ENCODE measurements at places on chromosomes 7 and 10.

DNA sequence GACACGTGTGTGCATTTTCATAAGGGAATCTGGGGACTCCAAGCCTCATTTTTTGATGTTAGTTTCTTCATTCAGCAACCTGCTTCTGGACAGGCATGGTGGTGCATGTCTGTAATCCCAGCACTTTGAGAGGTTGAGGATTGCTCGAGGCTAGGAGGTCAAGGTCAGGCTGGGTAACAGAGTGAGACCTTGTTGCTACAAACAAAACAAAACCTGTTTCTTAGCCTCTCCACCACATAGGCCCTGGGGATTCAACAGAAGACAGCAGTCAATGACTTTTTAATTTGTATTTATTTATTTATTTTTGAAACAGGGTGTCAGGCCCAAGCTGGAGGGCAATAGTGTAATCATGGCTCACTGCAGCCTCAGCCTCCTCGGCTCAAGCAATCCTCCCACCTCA lies 6.9 kb upstream of the CYTH3 start:
- no peaks in the 10 kb centered on the region for H3K27me3 ChIP-seq
- peaks cover 4% of the 10 kb centered on the region for H3K4me1 ChIP-seq
- DNase-seq, result no peak
- no peak overlapping the region for H3K27ac ChIP-seq

- no peak overlapping the region for H3K27ac ChIP-seq
- H3K36me3 ChIP-seq, result no peaks in the 10 kb centered on the region
Observed at GRCh38 chr10:15440204-15440711, 69.2 kb upstream of the FAM171A1 start.

DNA sequence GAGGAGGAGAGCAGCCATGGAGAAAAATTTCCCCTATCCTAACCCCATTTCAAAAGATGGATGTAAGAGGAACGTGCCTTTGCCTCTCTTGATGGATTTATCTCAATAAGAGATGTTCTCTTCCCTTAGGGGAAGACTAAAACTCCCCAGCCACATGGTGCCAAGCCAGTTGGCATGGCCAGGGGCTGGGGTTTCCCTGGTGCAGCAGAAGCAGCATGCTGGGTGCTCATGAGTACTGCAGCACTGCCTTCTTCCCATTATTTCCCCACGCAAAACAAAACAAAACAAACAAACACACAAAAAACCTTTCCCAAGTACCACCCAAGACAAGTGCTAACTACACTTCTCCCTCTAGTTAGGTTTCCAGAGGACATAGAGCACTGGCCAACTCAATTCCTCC lies 97.2 kb downstream of the DOCK4 start:
- no peaks in the 10 kb centered on the region for H3K4me1 ChIP-seq
- no peak overlapping the region for H3K27ac ChIP-seq
- no peak overlapping the region for H3K4me3 ChIP-seq
- H3K36me3 ChIP-seq, result no peaks in the 10 kb centered on the region
- no peaks in the 10 kb centered on the region for H3K27me3 ChIP-seq

DNA sequence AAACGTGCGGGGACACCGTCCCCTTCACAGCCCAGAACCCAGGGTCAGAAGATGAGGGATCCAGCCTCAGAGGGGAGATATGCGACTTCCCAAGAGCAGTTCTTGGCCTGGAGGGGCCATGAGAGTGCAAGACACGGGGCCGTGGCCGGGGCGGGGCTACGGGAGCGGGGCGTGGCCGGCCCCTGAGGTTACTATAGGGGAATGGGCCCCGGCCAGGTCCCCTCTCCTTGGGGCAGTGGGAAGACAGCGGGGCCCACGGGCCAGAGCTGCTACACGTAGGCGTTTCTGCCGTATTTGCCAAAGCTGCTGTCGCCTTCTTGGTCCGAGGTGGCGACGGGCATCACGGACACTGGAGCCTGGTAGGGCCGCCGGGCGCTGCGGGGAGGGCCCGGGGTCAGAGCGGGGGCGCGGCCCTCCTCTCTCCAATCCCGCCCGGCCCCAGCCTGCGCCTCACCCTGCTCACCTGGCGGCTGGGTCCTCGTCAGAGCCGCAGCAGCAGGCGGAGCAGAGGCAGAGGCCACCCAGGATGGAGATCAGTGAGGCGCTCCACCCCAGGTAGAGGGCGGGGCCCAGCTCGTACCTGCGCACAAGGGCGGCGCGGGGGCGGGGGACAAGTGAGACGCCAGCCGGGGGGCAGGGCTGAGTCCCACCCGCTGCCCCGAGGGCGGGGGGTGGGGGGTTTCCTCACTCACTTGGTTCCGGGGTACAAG lies 5.3 kb downstream of the CLDN15 start:
- no peak overlapping the region for H3K4me3 ChIP-seq
- no peaks in the 10 kb centered on the region for H3K27me3 ChIP-seq
- no peaks in the 10 kb centered on the region for H3K4me1 ChIP-seq
- H3K36me3 ChIP-seq, result peaks cover 6% of the 10 kb centered on the region
- no peak overlapping the region for H3K27ac ChIP-seq

DNA sequence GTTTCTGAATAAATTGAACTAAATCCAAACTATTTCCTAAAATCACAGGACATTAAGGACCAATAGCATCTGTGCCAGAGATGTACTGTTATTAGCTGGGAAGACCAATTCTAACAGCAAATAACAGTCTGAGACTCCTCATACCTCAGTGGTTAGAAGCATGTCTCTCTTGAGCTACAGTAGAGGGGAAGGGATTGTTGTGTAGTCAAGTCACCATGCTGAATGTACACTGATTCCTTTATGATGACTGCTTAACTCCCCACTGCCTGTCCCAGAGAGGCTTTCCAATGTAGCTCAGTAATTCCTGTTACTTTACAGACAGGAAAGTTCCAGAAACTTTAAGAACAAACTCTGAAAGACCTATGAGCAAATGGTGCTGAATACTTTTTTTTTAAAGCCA lies 13.9 kb downstream of the MEST start:
- no peaks in the 10 kb centered on the region for H3K36me3 ChIP-seq
- H3K27me3 ChIP-seq, result no peaks in the 10 kb centered on the region
- no peak overlapping the region for H3K4me3 ChIP-seq
- H3K27ac ChIP-seq, result no peak overlapping the region

GRCh38 chr10:80964955-80965614 lies 427.4 kb downstream of the SH2D4B start:
- no peaks in the 10 kb centered on the region for H3K27me3 ChIP-seq
- no peak for DNase-seq
- no peaks in the 10 kb centered on the region for H3K4me1 ChIP-seq

GRCh38 chr10:73841526-73842285 lies 30.3 kb upstream of the NDST2 start:
- no peak for DNase-seq
- H3K36me3 ChIP-seq, result peaks cover 69% of the 10 kb centered on the region
- H3K4me3 ChIP-seq, result no peak overlapping the region
- H3K4me1 ChIP-seq, result no peaks in the 10 kb centered on the region
- H3K27ac ChIP-seq, result no peak overlapping the region

GRCh38 chr7:133367561-133367960 lies 114.7 kb downstream of the EXOC4 start:
- H3K27ac ChIP-seq, result no peak overlapping the region
- peaks cover 11% of the 10 kb centered on the region for H3K4me1 ChIP-seq
- no peak for DNase-seq
- no peaks in the 10 kb centered on the region for H3K36me3 ChIP-seq
- H3K27me3 ChIP-seq, result no peaks in the 10 kb centered on the region
- no peak overlapping the region for H3K4me3 ChIP-seq

- no peaks in the 10 kb centered on the region for H3K4me1 ChIP-seq
- no peaks in the 10 kb centered on the region for H3K36me3 ChIP-seq
- H3K27ac ChIP-seq, result no peak overlapping the region
- no peak overlapping the region for H3K4me3 ChIP-seq
- H3K27me3 ChIP-seq, result no peaks in the 10 kb centered on the region
Observed at GRCh38 chr7:151700586-151701165, 176.2 kb downstream of the PRKAG2 start.

DNA sequence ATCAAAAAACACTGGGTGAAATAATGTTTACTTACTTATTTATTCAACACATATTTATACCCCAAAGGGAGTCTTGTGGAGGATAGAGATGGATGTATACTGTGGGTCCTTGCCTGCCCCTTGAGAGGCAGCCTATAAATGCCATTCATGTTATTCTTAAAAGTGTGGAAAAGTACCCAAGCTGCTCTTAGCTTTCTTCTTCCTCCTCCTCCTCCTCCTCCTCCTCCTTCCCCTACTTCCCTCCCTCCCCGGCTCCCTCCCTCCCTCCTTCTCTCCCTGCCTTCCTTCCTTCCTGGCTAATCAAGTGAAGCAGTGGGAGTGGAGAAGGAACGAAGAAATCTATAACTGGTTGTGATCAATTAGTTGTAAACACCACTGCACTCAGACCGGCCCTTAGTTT lies 21.2 kb upstream of the IGF2BP3 start:
- H3K4me3 ChIP-seq, result no peak overlapping the region
- no peak for DNase-seq
- H3K4me1 ChIP-seq, result peaks cover 5% of the 10 kb centered on the region
- H3K27ac ChIP-seq, result no peak overlapping the region
- no peaks in the 10 kb centered on the region for H3K27me3 ChIP-seq

DNA sequence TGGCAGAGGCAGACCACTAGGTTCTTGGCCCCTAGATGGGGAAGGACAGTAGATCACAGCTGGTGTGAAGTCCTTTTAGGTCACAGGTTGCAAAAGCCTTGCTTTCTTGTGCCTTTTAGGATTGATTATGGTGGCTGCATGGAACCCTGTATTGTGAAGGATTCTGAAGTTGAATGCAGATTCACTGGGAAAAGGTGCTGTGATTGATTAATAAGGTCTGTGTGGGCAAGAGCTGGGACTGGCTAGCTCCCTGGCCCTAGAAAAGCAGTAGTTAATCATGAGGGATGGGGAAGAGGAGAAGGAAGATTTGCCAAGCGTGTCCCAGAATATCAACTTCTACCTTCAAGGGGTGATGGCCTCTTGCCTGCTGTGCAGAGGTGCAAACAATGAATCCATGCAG lies 105.5 kb downstream of the CDH23 start:
- no peak for DNase-seq
- no peaks in the 10 kb centered on the region for H3K36me3 ChIP-seq
- H3K27me3 ChIP-seq, result no peaks in the 10 kb centered on the region
- H3K4me3 ChIP-seq, result no peak overlapping the region
- no peaks in the 10 kb centered on the region for H3K4me1 ChIP-seq
- H3K27ac ChIP-seq, result no peak overlapping the region

- no peaks in the 10 kb centered on the region for H3K4me1 ChIP-seq
- no peak overlapping the region for H3K4me3 ChIP-seq
- no peaks in the 10 kb centered on the region for H3K27me3 ChIP-seq
Observed at GRCh38 chr10:43037942-43038782, 38.7 kb upstream of the RET start.

DNA sequence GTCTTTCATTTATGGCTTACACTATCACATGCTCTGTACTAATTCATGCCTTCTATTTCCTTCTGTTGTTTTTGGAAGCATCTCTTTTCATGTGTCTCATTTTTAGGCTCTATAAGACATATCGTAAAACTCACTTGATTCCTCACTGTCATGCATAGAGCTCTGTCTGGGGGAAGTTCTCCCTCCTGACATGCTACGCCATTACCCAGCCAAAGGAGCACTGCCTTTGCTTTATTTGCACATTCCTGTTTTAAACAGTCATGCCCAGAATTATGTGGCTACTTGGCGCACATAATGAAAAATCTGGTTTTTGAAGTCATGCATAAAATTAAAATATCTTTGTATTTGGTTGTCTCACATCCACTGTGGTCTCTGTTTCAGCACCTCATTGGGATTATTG lies 17.6 kb upstream of the AKR1C3 start:
- H3K36me3 ChIP-seq, result no peaks in the 10 kb centered on the region
- H3K4me1 ChIP-seq, result no peaks in the 10 kb centered on the region
- H3K27me3 ChIP-seq, result no peaks in the 10 kb centered on the region
- no peak overlapping the region for H3K4me3 ChIP-seq
- no peak for DNase-seq
- no peak overlapping the region for H3K27ac ChIP-seq

DNA sequence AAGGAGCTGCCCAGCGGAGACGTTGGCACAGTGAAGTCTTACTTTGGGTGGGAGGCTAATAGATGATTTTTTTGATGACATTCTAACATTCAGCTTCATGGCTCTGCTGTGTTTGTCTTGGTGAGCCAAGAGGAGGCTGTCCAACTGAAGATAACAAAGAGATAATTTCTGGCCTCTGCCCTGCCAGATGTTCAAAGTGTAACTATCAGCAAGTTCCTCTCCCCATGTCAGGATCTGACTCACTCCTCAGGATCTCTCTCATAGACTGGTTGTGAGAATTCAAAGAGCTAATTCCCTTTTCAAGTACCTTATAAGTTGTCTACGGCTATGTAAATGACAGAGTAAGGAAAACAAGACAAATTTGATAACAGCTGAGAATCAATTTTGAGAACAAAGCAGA lies 1340.9 kb downstream of the XPNPEP1 start:
- no peak for DNase-seq
- no peaks in the 10 kb centered on the region for H3K27me3 ChIP-seq
- H3K4me1 ChIP-seq, result no peaks in the 10 kb centered on the region
- no peak overlapping the region for H3K4me3 ChIP-seq
- no peaks in the 10 kb centered on the region for H3K36me3 ChIP-seq

- no peak for DNase-seq
- no peaks in the 10 kb centered on the region for H3K36me3 ChIP-seq
- no peaks in the 10 kb centered on the region for H3K27me3 ChIP-seq
- H3K4me3 ChIP-seq, result no peak overlapping the region
Observed at GRCh38 chr10:115979576-115979975, 293.4 kb downstream of the GFRA1 start.

GRCh38 chr7:32140210-32140939 lies 70.2 kb upstream of the PDE1C start:
- H3K4me3 ChIP-seq, result no peak overlapping the region
- H3K27me3 ChIP-seq, result no peaks in the 10 kb centered on the region
- H3K4me1 ChIP-seq, result no peaks in the 10 kb centered on the region
- H3K27ac ChIP-seq, result no peak overlapping the region
- no peak for DNase-seq
- no peaks in the 10 kb centered on the region for H3K36me3 ChIP-seq

DNA sequence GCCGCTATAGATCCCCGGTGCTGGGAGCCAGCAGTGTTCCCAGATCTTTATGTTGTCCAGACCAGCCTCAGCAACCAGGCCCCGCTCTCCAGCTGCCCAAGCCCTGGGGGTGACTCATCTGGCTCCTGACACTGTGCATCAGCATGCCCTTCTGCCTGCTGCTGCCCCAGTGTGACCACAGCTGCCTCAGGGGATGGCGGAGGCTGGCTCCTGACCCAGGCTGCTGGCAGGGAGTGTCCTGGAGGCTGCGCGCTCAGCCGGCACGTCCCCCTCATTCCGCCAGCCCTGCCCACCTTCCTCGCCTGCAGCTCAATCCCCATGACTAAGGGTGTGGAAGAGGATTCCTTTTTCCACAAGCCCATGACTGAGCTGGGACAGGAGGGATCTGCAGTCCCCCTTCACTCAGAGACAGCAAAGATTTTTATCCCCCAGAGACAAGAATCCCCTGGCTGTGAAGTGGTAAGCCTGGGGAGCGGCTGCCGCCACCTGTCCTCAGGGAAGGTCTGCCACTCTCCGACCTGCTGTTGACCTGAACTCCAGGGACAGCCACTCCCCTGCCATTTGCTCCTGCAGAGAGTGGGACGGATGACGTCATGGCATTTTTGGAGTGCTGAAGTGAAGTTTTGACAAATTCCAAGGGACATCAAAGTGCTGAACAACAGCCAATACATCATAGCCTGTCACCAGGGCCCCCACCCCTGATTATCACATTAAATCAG lies 182.8 kb upstream of the BMPER start:
- H3K4me3 ChIP-seq, result no peak overlapping the region
- H3K36me3 ChIP-seq, result no peaks in the 10 kb centered on the region
- no peaks in the 10 kb centered on the region for H3K4me1 ChIP-seq
- no peak overlapping the region for H3K27ac ChIP-seq
- H3K27me3 ChIP-seq, result no peaks in the 10 kb centered on the region
- no peak for DNase-seq

- H3K36me3 ChIP-seq, result no peaks in the 10 kb centered on the region
- no peak for DNase-seq
- no peak overlapping the region for H3K4me3 ChIP-seq
- H3K4me1 ChIP-seq, result peaks cover 7% of the 10 kb centered on the region
- peaks cover 7% of the 10 kb centered on the region for H3K27me3 ChIP-seq
Observed at GRCh38 chr7:113085781-113086390, 741 bp downstream of the GPR85 start.

Data from CD4-positive, alpha-beta memory T cell (primary cell).